ENCODE measurements at places on chromosomes 11 and 22.

- DNase-seq = no peak
Measured at GRCh38 chr11:32366666-32367065, 68.7 kb downstream of the WT1 start.

- DNase-seq = no peak
Measured at GRCh38 chr22:25413620-25414019, 150.9 kb upstream of the GRK3 start.

DNA sequence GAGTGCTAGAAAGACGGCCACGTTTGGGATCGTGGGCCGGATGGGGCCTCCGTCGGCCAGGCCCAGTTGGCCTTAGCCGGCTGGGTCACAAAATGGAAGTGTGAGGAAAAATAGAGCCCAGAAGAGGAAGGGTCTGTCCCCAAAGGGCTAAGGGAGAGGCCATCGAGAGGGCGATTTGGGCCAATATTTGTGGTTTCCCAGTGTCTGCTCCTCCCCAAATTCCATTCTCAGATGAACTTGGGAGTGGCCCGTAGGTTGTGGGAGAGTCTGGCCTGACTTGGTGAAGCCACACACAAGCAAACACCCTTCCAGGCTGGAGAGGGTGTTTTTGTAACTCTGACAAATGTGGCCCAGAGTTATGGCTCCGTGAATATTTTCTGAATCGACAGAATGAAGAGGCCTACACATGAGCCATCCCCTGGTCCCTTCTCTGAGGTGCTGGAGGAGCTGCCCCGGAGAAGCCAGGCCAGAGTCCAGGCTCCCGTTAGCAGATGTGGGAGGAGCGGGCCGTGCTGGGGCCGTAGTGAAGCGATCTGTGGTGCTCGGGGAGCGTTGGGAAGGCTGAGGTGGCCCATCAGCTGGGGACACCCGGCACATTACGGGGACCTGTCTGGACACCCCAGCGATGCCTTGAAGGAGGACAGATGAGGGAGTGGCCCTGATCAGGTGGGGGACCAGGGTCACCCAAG, 73.5 kb upstream of the PPARA start:
- no peak for DNase-seq

DNA sequence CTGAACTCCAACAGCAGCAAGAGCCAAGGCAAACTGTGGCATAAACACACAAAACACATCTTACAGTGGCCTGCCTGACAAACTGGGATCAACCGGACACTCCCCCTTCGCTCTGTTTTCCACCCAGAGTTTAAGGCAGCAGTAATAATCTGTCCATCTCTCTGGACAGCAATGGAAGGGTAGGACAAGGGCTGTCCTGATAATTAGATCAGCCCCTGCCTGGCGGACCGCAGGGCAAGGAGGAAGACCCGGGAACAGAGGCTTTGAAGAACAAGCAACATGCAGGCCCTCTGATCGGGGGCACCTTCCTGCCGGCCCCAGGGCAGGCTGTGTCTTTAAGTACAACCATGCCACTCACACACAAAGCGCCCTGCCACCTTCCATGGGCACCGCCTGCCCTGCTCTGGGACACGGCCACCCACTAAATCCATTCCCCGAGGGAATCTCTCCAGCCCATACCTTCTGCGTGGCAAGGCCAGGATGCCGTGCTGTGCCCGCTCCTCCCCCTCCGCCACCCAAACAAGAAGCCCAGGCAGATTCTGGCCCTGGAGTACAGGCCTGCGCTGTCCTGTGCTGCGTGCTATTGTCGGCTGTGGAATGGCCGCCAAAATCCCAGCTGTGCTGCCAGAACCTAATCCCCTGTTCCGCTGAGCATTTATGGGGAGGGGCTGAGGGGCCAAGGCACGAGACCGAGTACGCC, 38.8 kb downstream of the NUMA1 start:
- peak; percentile 34 for DNase-seq

DNA sequence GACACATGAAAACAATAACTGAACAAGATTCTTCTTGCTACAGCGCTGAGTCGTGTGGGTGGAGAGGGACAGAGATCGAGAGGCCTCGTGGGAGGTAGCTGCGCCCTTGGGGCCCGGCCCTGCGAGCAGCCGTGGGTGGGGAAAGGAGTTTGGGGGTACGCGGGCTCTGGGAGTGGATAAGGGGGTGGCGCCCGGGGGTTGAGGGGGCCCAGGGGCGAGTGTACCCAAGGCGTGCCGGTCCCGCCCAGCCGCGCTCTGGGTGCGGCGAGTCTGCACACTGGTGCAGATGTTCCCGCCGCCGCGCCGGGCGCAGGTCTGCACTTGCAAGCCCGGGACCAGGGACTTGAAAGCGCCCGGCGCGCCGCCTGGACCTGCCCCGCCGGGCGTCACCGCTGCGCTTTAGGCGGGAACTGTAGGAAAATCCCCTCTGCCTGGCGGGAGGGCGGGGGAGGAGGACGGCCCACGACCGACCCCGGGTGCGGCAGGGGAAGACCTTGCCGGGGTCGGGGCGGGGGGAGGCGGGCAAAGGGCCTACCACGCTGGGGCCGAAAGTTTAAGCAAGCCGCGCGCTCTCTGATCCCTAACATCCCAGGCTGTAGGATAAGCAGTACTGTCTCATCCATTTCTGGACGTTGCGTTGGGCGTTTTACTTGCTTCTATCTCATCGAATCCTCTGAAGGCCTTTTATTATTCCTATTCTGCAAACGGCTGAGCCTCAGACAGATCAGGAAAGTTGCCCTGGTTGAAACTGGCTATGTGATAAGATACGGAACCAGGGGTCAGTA, 1.4 kb upstream of the KREMEN1 start:
- DNase-seq = peak; percentile 36

Measured in naive thymus-derived CD8-positive, alpha-beta T cell (primary cell).